ENCODE measurements at places on chromosomes 13 and 19. TPM values are rescaled to one million over a fixed set of nuclear protein-coding genes. Genes with fewer than 3 reads are reported as not detected.
A peak's percentile ranks its signal among the peaks of the same experiment; 100 is the strongest.

GRCh38 chr19:1608359-1609102 is 3.3 kb upstream of the UQCR11 start:
- peak; percentile 31 for DNase-seq

DNA sequence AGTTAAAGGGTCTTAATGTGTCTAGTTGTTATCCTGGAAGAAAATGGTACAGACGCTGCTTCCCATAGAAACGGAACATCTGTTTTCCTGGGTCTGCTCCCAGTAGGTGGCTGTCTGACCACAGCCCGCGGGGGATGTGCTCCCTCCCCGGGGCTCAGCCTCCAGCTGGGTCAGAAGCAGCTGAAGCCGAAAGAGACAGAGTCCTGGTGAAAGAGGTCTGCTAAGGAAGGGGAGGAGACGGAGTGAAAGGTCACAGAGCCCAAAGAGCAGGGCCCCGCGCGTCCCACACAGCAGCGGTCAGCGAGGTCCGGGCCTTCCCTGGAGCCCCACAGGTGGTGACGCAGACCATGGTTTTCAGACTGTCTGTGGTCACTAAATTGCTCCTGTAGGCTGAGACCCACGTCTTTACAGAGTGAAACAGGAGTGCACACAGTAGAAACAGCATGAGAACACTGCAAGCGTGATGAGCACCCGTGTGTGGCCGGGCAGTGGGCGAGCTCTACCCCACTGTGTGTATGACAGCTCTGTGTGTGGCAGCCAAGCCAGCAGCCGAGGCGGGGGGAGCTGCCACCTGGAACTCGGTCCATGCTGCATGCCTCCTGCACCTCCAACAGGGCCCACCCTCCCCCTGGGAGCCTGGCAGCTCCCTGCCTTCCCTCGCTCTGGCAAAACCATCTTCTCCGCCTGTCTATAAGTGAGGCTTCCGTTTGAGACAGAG is 52.0 kb upstream of the C13orf46 start:
- peak; percentile 31 for DNase-seq

- no peak for DNase-seq
These were observed 12.4 kb downstream of the ERFL start for GRCh38 chr19:41915776-41916414.

DNA sequence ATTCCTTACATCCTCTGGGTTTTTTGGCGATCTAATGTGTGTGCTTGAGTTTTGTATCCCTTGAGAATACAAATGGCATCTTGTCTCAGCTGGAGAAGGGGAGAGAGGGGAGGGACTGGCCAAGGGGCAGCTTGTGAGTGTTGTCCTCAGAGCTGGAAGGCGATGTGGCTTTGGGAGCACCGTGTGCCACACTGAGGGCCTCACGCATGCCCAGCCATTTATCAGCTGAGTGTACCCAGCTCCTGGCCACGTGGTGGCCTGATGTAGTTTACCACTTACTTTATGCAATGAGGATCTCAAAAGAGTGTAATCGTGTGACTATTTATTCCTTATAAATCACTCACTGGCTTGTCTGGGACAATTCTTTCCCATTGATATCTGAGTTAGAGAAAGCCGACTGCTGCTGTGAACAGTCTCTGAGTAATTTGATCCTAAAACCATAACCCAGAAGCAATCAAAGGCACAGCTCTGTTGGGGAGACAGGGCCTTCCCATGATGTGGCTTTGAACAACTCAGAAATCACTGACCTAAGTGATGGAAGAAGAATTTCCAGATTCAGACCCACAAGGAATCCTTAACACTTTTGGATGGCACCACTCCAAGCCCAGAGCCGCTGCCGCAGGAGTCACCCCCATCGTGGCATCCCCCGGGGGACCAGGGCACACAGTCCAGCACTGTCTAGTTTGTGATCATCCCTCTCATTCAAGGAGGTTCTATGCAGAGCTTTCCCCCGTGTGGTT is 53.9 kb upstream of the MTIF3 start:
- DNase-seq, result no peak

DNA sequence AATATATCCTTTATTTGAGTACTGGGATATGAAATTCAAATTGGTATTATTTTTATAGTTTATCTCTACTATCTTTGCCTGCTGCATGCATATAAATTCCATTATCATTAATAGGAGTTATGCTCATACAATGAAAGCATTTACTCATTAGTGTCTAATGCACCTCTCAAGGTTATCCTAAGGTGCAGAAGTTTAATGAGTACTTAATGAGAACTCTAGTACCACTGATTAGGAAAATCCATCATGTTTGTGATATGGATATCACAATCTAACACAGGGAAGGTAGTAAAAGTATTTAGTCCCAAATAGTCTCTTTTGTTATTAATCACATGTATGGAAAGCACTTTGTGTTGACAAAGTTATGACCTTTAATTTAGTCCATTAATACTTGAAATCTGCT is 77.2 kb upstream of the SLC10A2 start:
- no peak for DNase-seq

ZNF837 gene
- total RNA-seq, result 5.3 TPM

DNA sequence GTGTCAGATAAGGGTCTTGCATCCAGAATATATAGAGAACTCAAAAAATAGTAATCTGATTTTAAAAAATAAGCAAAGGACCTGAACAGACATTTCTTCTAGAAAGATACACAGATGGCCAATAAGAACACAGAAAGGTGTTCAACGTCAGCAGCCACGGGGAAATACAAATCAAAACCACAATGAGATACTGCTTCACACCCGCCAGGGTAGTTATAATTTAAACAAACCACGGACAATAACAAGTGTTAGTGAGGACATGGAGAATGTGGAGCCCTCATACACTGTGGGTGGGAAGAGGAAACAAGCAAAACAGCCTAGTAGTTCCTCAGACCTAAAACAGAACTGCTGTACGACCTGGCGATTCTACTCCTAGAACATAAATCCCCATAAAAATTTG is 26.7 kb upstream of the NAPA start:
- no peak for DNase-seq

All from OCI-LY7 (cell line).